ENCODE measurements at places on chromosomes 12 and 14. TPM values are rescaled to one million over a fixed set of nuclear protein-coding genes. Genes with fewer than 3 reads are reported as not detected.

LRTM2 gene
- total RNA-seq: not detected

SLC17A8 gene
- total RNA-seq: not detected

TBPL2 gene
- not detected for total RNA-seq

- DNase-seq: no peak
These were observed 144.1 kb downstream of the SUDS3 start for GRCh38 chr12:118520214-118521035.

DNA sequence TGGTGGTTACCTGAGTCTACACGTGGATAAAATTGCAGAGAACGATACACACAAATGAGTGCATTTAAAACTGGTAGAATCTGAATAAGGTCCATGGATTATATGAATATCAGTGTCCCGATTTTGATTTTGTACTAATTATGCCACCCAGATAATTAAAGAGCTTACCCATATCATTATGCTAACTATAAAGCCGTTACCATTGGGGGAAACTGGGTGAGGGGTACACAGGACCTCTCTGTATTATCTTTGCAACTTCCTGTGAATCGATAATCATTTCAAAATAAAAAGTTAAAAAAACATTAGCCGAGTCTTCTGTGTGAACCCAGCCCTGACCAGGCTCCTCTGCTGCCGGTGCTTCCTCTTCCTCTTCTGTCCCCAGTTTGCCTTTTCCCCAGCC lies 107.1 kb downstream of the SMOC1 start:
- DNase-seq: no peak

- DNase-seq: peak; percentile 89
These were observed 4.3 kb upstream of the MYF6 start for GRCh38 chr12:80702889-80703805.

DNA sequence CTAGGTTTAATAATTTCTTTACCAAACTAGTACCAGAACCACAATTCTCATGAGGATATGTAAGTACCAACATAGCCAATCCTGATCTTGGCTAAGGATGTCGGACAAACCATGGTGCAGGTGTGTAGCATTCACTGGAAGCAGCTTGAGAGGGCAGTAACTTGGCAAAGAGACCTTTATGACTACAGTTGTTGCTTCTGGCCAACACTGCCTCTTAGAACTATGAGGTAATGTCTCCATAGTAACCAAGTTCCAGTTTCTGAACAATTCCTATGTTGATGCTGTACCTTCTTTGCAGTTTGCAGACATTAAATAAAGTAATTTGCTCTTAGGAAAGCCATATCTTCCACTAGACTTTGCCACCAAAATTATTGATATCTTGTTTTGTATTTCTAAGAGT lies at the start of gene LMNTD1:
Gene LMNTD1, minus strand, starts transcription at position 186 of the 400 bp plus-strand sequence. CDS start 324 bp downstream, outside the sequence.
- peak; percentile 26 for DNase-seq

DNA sequence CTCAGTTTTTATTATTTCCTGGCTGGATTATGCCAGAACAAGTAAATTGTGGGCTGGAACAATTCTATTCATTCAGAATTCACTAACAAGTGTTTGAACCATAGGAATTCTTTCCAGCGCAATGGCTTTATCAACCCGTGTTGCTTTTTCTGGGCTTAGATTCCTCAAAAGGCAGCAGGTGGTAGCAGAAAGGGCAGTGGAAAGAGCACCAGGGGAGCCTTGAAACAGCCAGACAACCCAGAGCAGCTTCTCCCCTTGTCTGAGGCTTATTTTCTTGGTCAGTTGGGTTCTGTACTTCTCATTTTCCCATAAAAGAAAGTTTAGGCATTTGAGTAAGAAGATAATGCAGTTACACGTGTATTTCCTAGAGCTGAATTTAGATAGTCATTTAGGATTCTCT lies 130.7 kb downstream of the OTOGL start:
- DNase-seq: no peak

GRCh38 chr14:91360490-91361232 lies 57.0 kb downstream of the CCDC88C start:
- no peak for DNase-seq
